GM04504 (cell line): ENCODE measurements at places on chromosomes 12 and 14.
A peak's percentile ranks its signal among the peaks of the same experiment; 100 is the strongest.

DNA sequence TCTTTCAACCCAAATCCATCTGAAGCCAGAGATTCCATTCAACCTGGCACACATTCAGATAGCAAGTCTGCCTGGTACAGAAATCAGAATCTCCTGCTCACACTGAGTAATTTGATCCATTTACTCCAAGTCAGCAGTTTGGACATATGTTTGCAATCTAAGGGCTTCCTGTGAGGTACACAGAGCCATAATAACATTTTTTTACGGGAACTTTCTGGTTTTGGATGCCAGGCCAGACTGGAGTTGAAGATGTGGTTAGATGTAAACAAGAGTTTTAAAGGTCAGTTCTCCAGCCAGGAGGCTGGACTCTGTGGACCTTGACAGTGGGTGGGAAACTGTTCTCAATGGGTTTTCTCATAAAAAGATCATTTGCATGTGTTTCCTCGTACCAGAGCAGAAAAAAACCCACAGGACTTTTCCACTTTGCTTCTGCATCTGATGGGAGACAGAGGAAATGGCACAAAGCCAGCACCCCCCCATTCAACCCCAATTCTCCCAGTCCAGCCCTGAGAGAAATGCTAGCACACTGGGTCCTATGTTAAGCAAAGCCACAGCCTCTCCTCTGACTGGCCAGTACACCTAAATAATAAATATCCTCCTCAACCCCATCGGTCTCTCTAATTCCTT, 17.7 kb upstream of the TSPAN11 start:
- DNase-seq = peak; percentile 88

- DNase-seq = no peak
Measured at GRCh38 chr12:32010631-32011336, 51.6 kb downstream of the RESF1 start.

DNA sequence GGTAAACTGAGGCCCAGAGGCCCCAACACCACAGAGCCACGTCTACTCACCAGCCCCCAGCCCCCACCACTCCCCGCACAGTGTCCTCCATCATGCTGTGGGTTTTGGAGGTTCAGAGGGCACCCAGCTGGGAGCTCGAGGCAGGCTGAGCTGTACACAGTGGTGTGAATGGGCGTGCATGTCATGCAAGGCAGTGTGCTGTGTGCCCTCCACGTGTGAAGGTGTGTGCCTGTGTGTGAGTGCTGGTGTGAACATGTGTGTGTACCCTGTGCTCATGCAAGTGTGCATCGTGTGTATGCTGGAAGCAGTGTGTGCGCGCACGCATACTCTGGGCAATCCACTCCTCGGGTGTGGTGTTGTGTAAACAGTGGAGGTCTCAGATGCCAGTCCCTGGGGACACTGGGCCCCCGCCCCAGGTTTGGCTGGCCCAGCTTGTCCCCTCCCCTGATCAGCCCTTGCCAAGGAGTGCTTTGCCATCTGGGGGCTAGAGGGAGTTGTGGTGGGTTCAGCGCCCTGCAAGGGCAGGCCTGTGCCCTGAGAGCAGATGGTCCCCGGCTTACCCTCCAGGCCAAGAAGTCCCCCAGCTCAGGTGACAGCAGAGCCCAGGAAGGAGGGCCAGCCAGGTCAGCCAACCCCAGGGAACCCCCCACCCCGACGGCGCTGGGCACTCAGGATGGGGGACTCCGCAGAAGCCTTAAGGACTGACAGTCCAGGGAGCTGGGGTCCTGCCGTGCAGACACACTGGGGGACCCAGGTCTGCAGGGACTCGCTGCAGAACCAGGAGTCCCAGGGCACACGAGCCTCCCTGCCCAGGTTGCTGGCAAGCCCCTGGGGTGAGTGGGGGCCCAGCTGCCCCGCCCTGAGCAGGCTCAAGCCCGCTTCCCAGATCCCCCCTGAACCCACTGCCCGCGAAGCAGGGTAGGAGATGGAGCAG, 23.8 kb upstream of the GPR132 start:
- DNase-seq = no peak

DNA sequence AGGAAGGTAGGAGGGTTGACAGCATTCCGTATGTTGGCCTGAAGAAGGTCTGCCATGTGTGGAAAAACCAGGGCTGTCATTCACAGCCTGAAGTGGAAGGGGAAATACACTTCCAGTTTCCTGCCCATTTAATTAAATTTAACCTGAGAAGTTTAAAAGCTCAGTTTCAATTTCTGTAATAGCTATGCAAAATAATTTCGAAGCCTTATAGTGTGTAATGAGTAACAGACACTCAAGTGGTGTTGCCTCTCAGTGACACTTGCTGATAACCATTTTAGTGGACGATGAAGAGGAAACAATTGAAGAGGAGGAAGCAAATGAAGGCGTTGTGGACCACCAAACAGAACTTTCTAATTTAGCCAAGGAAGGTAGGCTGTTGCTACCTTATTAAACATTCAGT, 44.8 kb downstream of the EP400 start:
- no peak for DNase-seq

DNA sequence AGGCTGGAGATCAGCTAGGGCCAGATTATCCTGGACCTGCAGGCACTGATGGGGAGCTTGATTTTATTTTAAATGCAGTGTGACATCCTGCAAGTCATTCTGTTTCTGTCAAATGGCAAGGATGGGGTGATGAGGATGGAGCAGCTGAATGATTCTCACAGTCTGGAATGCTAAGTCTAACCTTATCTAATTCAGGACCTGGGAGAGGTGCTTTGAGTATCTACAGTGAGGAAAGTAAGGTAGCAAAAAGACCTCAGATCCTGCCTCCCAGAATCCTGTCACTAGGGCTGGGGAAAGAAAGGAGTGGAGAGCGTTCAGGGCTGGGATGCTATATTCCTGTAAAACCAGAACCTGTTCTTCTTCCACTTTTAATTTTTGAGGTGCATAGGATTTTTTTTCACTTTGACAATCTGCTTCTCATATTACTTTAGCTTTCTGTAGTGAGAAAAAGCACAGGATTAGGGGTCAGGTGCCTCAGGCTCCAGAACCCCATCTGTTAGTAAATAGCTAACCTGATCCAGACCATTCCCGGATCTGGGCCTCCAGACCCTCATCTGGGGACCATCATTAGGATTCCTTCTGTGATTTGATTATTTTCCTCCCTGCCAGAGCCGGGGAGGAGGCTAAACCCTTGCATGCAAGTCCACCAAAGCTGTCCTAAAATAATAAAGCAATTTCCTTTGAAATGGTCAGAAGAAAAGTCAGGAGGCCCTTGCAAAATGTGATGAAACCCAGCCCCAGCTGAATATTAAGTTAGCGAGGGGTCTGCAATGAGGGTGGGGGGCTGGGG, 54.7 kb downstream of the ASCL1 start:
- no peak for DNase-seq

DNA sequence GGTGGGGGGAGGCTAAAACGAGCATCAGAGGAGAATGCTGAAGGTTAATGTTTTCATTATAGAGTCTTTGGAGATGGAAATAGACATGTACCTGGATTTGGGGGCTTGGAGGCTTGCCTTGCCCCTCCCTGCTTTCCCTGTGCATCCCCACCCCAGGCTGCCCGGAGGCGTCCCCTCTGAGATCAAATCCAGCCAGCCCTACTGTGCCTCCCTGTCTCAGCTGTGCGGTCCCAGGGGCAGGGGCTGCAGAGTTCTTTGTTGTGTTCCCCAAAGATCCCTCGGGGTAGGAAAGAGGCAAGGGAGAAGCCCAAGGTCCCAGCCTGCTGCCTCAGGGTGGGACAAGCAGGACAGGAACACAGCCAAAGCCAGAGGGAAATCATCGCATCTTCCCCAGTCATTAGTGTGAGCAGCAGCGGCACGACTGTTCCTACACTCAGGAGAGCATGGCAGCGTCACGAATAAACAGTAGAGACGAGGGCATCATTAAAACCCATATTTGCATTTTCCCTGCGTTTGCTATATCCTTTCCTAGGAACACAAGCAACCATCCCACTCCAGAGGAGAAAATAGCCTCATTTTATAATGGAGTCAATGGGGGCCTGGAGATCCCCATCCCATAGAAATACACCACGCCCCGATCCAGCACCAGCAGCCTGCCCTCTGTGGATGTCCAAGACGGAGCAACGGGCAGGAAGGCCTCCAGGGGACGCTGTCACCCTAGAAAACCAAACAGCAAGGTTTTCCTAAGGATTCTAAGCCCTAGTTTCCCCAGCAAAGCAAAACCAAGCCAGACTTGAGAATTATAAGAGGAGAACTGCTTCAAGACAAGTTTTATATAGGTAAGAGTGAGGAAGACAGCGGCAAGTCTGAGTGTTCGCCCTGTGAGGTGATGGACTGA, 32.4 kb downstream of the ANO2 start:
- DNase-seq = no peak

DNA sequence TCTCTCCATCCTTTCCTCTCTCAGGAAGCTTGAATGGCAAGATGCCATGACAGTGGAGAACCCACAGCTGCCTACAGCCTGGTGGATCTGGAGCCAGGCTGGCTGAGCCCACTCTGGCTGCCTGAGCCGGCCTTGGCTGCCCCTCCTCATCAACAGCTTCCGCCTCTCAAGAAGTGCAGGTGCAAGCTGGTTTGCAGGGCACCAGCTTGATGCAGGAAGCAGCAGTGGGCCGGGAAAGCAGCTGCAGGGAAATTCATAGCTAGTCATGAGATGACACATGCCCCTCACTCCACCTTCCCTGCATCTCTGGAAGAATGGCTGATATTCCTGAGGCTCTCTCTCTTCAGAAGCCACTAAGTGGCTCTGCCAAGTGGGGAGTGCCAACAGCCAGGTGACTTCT, 289.1 kb downstream of the RPS29 start:
- no peak for DNase-seq

- DNase-seq = no peak
Measured at GRCh38 chr14:22737052-22737451, 29.4 kb upstream of the OXA1L start.

DNA sequence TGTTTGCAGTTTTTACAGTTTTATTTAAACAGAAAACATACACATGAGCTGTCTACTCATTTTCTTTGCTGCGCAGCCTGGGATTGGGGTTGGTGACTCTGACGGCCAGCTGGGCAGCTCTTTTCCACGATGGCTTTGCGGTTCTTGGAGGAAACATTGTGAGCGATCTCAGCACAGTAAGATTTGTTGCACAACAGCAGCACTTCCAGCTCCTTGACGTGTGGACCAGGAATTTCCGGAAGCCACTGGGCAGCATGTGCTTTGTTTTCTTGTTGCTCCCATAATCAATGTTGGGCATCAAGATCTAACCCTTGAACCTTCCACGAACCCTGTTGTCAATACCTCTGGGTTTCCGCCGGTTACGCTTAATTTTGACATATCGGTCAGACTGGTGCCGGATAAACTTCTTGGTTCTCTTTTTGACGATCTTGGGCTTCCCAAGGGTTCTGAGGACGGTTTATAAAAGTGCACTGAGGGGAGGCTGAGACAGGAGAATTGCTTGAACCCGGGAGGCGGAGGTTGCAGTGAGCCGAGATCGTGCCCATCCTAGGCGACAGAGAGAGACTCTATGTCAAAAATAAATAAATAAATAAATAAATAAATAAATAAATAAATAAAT, 21.8 kb downstream of the FKBP11 start:
- no peak for DNase-seq

GRCh38 chr12:54641554-54641953, 6.6 kb downstream of the DCD start:
- DNase-seq = no peak

DNA sequence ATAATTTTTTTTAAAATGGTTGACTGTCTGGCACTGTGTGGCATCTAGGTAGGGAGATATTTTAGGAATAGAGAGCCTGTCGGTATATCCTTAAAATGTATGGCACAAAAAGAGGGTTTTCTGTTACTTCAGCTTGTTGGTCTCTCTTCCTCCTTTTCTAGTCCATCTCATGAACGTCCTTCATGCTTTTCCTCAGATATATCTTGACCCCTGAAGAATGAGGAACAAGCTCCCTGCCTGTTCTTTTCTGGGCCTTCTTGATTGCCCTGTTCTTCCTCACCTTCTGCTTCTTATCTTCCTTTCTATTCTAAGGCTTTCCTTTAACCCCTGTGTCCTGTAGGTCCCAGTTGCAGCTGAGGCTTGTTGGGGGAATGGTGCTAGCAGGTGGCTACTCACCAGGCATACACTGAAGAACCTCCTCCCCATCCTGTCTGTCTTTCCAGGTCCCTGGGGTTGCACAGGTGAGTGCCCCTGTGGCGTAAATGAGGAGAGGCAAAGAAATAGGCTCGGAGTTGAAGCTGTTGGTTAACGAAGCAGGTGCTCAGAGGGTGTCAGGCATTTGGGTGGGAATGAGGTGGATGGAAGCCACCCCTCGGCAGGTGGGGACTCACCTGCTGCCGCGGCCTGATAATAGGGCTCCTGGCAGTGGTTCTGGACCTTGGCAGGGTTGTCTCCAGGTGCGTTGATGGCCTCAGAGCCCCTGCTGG, 7.2 kb upstream of the C1R start:
- no peak for DNase-seq

DNA sequence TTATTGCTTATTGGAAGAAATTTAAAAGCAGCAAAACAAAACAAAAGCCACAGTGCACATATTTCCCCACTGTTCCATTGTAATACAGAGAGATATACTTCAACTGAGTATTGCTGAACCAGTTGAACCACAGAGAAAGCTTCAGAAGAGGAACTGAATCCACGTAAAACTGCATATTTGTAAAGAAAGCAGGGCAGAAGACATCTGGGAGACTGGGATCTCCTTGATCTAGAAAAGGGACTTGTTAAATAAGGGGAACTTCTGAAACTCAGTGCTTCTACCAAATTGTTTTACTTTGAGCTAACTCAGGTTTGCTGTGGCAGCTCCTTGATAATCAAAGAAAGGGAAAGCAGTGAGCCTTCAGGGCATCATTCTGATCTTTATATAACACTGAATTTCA, 411.1 kb upstream of the MDGA2 start:
- no peak for DNase-seq

DNA sequence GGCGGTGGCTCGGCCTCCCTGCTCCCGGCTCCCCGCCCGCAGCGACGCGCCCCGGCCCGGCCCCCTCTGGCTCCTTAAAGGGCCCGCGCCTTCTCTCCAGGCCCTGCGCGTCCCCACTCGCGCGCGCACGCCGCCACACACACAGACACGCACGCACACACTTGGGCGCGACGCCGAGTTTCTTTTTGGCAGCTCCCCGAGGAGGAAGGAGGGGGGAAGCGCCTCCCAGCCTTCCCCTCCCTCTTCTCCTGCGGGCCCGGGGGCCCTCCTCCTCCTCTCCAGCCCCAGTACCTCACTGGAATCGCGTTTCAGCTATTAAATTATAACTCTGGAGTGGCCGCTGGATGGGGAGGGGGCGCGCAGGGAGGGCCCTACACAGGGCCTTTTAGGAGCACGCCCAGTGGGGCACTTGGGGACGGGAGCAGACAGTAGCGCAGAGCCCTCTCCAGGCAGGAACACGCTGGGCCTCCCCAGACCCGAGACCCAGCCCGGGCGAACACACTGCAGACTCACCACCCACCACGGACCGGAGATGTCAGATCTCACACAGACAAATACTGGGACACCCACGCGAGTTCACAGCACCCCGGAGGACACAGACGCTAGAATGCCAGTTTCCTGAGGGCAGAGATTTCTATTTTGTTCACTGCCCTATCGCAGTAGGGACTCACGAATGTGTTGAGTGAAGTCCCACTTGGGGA, 411 bp upstream of the NCOR2 start:
- peak; percentile 91 for DNase-seq

GRCh38 chr12:15729097-15729496, 60.1 kb downstream of the EPS8 start:
- no peak for DNase-seq
